ENCODE measurements at places on chromosomes 3 and 15. TPM values are rescaled to one million over a fixed set of nuclear protein-coding genes. Genes with fewer than 3 reads are reported as not detected.

ACKR4 gene
- total RNA-seq = not detected

BSN gene
- total RNA-seq = 5.3 TPM

FETUB gene
- not detected for total RNA-seq

SLC22A14 gene
- under 0.01 TPM for total RNA-seq

- DNase-seq = no peak
Observed at GRCh38 chr3:87073496-87074145, 82.7 kb upstream of the VGLL3 start.

DNA sequence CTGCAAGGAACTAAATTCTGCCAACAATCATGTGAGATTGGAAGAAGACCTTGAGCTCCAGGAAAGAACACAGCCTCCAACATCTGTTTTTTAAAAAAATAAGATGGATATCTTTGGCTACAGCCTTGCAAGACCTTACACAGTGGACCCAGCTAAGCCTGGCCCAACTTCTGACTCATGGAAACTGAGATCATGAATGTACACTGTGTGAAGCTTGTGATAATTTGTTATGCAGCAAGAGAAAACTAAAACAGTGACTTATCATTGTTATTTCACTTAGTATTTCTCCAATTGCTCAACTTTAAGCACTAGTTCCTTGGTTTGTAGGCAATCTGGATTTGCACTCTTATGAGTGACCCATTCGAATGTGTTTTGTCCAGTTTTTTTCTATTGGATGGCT is 29.3 kb downstream of the SHQ1 start:
- DNase-seq = no peak

GRCh38 chr3:27713078-27713423 is 9.1 kb downstream of the EOMES start:
- no peak for DNase-seq

GRCh38 chr15:80984856-80985255 is 4.8 kb downstream of the MESD start:
- no peak for DNase-seq

- DNase-seq = no peak
Observed at GRCh38 chr3:44762170-44762677, 630 bp downstream of the KIF15 start.

- DNase-seq = no peak
Observed at GRCh38 chr15:67180035-67180434, 74.4 kb downstream of the AAGAB start.

DNA sequence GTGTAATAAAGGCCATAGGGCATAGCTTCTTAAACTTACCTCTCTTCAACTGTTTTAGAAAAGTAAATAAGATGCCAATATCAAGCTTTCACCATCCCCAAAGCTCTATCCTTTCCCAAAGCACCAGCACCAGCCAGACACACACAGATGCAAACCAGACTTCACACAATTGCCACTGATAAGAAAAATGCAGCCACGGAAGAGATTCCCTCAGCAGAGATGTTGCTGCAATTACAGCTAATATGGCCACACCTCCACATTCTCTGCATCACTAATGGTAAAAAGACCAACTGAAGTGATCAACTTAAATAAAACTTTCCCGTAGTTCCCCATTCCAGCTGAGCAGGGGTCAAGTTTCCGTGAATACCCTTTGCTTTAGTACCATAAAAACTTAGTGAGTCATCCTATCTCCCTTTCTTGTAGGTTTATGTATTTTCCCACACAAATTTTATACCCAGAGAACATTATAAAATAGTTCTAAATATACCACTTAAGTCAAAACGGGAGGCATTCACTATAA is 64.4 kb downstream of the SLC9A9 start:
- no peak for DNase-seq

GRCh38 chr3:38984110-38984509 is 67.6 kb downstream of the SCN11A start:
- DNase-seq = no peak

GRCh38 chr3:101202640-101203039 is 117.7 kb downstream of the IMPG2 start:
- DNase-seq = no peak

DNA sequence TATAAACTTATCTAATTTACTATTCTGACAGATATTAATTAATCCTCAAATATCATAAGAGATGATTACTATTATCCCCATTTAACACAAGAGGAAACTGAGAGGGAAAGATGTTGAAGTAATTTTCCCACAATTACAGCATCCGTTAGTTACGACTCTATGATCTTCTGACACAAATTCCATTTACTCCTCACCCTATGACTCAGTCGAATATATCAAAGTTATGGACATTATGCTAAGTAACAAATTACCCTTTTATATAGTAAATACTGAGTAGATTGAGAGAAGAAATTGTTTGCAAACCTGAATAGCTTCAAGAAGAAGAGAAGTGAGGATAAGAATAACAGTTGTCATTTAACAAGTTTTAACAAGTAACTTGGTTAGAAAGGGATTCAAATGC is 340.0 kb downstream of the TBC1D5 start:
- DNase-seq = no peak

DNA sequence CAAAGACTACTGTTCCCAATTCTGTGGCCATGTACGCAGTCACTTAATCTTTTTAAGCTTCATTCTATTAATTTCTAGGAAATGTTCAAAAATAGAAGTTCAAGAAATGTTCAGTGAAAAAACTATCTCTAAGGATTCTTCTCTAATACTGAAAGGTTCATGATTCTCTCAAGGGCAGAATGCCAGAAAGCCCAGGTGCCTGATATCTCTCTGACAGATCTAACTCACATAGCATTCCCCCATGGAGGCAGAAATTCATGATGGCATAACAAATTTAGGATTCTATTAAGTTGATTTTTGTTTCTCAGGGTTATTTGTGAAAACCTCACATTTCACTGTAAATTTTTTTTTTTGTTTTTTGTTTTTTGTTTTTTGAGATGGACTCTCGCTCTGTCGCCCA is 17.5 kb downstream of the CHRM5 start:
- no peak for DNase-seq

GRCh38 chr3:73556520-73557372 is 68.0 kb downstream of the PDZRN3 start:
- DNase-seq = no peak

- DNase-seq = no peak
Observed at GRCh38 chr15:45863881-45864580, 229.2 kb downstream of the SQOR start.

Data from frontal cortex (tissue), 4 donors.